Endodermal cell (in vitro differentiated cells): ENCODE measurements at places on chromosomes 2 and 18. TPM values are rescaled to one million over a fixed set of nuclear protein-coding genes. Genes with fewer than 3 reads are reported as not detected.

AQP12A gene
- not detected in 2 replicates for total RNA-seq

CNDP1 gene
- total RNA-seq: 0.51 TPM in 1 of 2 replicates, not detected in the other

PSMA8 gene
- 0.18 TPM in 1 of 2 replicates, not detected in the other for total RNA-seq

RTP5 gene
- total RNA-seq: not detected in 2 replicates

GRCh38 chr2:150042500-150043171, 444.8 kb downstream of the RND3 start:
- no peak for DNase-seq

- no peak for DNase-seq
Observed at GRCh38 chr2:133690780-133691179, 122.5 kb upstream of the NCKAP5 start.

DNA sequence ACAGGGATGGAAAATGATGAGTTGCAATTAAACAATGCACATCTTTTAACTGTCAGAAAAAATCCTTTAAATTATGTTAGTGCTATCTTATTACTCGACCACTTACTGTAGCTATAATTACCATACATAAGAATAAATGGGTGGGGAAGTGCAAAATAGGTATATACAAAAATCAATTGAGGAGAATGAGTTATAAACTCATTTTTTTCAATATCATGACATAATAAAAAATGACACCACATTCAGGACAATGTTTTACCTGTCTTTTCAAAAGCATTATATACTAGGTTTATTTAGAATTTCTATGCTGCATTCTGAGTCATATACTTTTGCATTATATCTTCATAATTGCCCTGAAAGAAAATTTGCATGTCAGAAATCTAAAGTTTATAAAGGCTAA, 1533.6 kb downstream of the LRP1B start:
- no peak for DNase-seq

DNA sequence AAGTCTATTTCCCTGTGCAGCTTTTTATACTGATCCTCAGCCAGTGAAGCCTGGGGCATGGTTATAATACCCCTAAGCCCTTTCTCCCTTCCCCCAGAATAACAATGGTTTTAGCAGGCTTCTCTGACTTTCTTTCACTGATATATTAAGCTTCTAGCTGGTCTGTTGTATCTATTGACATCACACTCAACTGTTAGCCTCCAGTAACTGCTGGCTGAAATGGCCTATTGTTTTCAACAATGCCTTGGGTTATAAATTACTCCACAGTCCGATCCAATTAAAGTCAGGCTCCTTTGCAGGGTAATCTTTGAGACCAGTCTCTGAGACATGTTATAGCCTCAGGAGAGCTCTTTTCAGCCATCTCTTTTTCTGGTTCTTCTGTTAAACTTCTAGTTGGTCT, 2.9 kb upstream of the SLC9A4 start:
- DNase-seq: no peak

- DNase-seq: no peak
Observed at GRCh38 chr2:13052547-13052946, 335.8 kb downstream of the TRIB2 start.

DNA sequence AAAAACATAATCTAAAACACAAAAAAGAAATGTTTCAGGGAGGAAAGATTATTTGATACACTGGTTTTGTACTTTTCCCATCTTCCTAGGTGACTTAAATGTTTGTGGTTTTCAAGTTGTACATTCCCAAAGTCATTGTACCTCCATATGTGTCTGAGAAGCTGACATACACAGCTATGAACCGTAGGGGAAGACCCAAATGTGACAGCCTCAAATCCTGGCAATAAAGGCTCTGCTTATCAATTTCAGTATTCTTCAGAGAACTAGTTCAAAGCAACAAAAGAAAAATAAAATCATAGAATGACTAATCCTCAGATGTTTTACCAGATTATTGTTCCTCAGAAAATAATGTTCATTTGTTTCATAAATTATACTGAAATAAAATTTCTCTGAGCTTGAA, 2.5 kb downstream of the DYNC2LI1 start:
- DNase-seq: no peak

DNA sequence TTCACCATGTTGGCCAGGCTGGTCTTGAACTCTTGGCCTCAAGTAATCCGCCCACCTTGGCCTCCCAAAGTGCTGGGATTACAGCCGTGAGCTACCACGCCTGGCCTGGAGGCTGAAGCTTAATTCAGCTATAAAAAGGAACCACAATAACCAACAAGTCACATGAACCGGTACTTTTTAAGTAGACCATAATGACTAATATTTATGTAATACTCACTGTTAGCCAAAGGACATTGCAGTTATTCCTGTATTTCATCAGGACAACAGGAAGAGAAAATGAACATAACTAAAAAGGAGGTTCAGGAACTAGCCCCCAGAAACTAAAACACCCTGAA, 49.0 kb upstream of the TMEM87B start:
- DNase-seq: no peak
